ENCODE measurements at places on chromosomes 13 and 19. TPM values are rescaled to one million over a fixed set of nuclear protein-coding genes. Genes with fewer than 3 reads are reported as not detected.

Gene USE1
- total RNA-seq, result 9.9 TPM

Gene PRDX2
- 381 TPM for total RNA-seq

Gene ZNF793
- total RNA-seq, result 0.35 TPM

Gene FBL
- 153 TPM for total RNA-seq

Gene SHISA7
- not detected for total RNA-seq

Gene DNAJB1
- total RNA-seq, result 87.5 TPM

Gene PLEKHG2
- 3.6 TPM for total RNA-seq

Gene TBC1D17
- 9.7 TPM for total RNA-seq

Gene IGFL1
- not detected for total RNA-seq

Gene CEACAM6
- total RNA-seq, result not detected

Gene CYP2A7
- total RNA-seq, result not detected

Gene RTBDN
- total RNA-seq, result not detected

Gene PDS5B
- 53.7 TPM for total RNA-seq

Gene CCDC70
- total RNA-seq, result 0.13 TPM

DNA sequence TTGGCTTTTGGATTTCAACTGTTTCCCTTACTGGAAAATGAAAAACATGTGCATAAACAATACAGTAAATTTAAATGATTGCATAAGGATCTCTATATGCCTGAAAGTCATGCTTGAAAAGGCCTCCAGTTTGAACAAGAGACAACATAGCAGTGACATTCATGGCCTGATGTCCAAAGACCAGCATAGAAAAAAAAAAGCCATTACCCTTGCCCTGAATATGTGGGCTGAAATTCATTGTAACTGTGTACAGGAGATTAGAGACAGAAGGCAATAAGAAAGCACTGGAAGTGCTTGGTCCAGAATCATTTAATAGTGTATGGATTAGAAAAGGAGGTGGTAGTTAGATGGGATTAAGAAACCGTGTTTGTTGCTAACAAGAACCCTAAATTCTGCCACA lies 15.4 kb downstream of the MIR17HG start:
- DNase-seq, result peak; percentile 71

- DNase-seq, result no peak
Observed at GRCh38 chr13:22227895-22228294, 557.0 kb downstream of the FGF9 start.

GRCh38 chr19:12838182-12838885 lies at the start of gene MAST1:
Gene MAST1 (plus strand): TSS chr19:12838515. CDS start chr19:12838573, 58 bp downstream.
- DNase-seq, result no peak

GRCh38 chr13:94416454-94417080 lies 62.9 kb downstream of the DCT start:
- DNase-seq, result peak; percentile 67

GRCh38 chr13:31377946-31378345 lies 178.2 kb downstream of the B3GLCT start:
- no peak for DNase-seq

- peak; percentile 2 for DNase-seq
Observed at GRCh38 chr13:63184693-63185092, 1769.0 kb upstream of the PCDH20 start.

DNA sequence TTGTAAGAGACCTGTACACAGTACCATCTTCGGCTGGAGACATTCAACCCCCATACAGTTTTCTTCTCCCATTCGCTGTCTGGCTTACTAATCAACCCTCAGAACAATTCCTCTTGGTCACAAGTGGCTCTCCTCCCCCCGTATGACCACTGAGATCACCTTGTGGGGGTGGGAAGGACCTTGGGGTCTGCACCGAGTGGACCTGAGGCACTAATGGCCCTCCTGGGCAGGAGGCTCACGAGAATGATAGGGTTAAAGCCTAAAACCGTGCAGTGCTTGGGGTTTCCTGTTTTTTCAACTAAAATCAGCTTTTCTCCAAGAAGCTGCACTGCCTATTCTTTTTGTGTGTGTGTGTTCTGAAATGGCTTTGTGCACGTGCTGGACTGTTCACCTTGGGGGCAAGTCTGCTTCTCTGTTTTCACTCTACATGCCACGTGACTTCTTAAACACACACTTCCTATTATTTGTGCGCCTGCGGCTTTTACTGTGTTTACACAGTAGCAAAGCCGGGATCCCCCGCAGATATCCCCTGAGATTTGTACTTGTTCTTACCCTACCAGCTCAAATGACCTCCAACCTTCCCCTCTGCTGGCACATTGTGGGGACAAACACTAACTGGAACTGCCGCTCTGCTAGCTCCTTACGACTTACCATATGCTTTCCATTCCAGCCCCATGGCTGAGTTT lies 12.3 kb downstream of the RBM26 start:
- peak; percentile 93 for DNase-seq

GRCh38 chr13:33548069-33548468 lies 262.5 kb upstream of the STARD13 start:
- DNase-seq, result no peak

GRCh38 chr13:61795580-61795979 lies 379.9 kb upstream of the PCDH20 start:
- DNase-seq, result no peak

DNA sequence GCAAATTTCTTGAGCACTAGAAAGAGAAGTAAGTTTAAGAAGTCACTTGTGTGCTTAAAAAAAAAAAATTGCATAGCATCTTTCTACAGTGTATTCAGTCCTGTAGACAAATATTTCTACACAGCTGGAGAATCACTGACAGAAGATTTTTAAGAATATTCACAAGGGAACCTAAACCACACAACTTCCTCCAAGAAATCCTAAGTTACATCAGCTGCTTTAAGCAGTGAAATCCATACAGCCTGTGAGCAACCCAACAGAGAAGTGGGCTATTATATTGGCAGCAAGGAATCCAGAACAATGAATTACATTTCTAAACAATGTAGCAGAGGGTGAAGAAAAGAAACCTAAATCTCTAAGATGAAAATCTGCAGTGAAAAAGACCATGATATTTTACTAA lies 1.5 kb downstream of the DOCK9 start:
- no peak for DNase-seq

DNA sequence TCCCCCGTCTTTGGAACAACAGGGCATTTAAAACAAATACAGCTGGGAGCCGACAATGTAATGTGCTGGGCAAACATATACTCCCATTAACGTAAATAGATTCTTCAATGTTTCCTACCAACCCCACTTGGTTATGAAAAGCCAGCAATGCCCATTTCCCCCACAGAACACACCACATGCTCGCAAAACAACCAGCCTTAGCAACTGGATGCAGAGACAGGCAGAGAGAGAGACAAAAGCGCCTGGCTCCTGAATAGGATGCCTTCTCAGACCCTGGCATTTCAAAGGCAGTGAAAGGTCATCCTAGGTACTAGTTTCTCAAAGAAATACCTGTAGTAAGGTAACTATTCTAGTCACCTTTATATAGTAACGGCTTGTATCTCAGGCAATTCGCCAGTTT lies 462.9 kb downstream of the ITGBL1 start:
- DNase-seq, result no peak

DNA sequence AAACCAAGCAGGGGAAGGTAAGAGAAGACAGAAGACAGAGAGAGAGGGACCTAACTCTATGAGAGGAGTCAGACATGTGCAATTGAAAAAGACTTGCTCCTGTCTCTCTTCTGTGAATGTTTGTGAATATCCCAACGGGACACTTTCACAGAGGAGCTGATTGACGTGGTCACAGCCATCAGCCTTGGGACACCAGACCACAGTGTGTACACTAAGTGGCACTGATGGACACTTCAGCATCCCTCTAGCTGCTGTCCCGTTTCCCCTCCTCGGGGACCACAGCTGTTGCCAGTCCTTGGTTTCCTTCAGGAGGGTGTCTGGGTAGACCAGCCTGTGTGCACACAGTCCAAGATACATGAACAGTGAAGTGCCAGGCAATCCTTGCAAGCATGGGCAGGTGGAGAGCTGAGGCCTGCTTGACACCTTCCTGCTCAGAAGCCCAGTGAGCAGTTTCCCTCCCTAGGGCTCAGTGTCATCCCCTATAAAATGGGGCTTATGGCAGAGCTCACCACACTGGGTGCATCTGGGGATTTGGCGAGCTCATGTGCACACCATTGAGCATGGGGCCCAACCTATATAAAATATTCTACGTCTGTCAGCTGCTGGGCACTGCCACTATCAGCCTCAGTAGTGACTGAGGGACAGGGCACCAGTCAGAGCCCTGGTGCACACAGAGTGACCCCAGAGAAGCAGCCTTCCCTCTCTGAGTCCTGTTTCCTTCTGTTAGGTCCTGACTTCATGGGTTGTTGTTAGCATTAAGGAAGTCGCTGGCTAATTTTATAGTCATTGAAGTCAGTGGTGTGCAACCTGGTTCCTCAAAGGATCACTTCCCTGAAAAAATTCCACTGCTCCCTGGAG lies 4.3 kb upstream of the USF2 start:
- DNase-seq, result no peak

DNA sequence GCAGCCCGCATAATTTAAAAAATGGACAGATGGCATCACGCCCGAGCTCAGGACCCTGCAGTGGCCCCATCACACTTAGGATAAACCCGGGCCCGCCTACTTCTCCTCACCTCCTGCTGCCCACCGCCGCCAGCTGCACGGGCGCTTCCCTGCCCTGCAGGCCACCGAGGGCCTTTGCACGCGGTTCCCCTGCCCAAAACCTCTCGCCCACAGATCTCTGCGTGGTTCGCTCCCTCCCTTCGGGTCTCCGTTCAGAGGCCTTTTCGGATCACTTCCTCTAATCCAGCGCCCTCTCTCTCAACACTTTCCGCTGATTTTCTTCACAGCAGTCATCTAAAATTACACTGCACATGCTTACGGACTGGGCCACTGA lies 1.8 kb downstream of the SHISA7 start:
- DNase-seq, result no peak

DNA sequence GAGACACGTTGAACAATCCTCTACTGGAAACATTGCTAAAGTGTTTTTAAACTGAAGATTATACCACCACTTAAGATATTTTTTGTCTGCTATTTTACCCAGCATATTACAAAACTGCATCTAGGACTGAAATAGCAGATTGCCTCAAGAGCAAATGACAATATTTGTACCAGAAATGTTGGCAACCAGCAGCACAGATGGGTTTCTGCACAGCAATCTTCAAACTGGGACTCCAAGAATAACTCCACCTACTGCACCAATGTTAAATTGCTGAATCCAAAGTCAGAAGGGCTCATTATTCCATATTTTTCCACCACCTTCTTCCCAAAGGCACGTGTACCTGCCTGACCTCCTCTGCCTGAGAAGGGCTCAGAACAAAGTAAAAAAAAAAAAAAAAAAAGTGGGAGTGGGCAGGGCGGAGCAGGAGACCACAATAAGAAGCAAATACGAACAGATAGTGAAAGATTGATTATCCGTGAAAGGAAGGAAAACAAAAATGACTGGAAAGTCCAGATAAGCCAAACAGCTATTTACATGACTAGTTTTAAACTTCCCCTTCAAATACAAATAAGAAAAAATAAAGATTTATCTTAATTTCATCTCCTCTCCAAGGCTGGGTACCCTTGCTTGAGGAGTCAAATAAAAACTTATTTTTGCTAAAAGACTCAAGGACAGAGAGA lies 79.4 kb downstream of the FOXO1 start:
- DNase-seq, result no peak

DNA sequence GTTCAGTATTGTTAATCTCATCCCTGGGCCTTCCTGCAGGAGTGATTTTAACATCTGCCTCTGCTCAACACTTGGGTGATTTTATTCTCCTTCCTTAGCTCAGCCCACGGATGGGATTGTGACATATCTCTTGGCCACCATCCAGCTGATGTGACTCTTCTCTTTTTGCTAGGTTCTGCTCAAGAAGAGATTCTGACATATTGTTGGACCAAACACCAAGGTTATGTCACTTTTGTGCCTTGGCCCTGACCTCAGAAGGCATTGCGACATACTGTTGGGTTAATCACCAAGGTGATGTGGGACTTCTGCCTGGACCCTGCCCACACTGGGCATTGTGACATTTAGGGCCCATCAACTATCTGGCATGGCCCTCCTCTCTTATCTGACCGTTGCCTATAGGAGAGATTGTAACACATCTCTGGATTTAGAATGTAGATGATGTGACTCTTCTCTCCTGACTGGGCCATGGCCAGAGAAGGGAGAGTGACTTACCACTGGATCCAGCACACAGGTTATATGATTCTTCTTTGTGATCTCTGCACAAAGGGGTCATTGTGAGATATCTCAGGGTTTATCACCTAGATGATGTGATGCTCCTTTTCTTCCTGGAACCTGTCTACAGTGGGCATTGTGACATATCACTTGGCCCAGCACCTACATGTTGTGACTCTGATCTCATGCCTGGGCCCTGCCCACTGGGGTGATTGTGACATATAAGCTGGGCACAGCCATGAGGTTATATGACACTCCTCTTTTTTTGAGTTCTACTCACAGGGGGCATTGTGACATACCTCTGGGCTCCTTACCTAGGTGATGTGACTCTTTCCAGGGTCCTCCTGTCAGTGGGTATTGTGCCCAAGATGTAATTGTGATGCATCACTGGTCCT lies 88.8 kb downstream of the ZNF429 start:
- DNase-seq, result no peak

DNA sequence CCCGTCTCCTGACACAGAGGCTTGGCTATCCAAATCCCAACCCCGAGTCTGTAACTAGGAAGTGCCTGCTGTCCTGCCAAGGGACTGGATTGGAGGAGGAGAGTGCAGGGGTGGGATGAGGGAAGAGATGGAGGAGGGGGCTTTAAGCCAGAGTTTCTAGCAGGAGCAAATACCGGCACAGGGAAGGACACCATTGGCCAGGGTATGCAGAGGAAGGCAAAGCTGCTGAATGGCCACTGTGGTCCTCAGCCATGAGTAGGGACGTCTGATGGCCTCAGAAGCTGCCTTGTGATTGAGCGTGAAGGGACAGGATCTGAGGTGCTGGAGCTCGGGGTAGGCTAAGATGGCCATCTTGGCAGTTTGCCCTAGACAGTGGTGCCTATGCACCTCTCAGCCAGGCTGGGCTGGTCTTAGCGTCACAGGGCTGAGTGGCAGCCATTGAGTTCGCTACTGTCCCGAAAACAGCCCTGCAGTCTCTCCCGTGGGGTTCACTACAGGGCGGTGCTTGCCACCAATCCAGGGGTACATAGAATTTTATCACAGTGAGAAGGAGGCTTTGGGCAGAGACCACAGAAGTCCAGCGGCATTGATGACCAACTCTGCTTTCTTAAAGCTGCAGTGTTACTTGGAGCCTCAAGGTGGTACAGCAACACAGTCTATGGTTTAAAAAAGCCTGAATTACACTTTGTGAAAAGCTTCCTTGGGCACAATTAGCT lies 61.8 kb downstream of the AKAP11 start:
- DNase-seq, result peak; percentile 16
